Stimulated activated CD4-positive, alpha-beta T cell treated with anti-CD3 and anti-CD28 coated beads, Interleukin-15, amount 100 ng/mL, for 48 hours (primary cell): ENCODE measurements at places on chromosomes 11 and 22.

DNA sequence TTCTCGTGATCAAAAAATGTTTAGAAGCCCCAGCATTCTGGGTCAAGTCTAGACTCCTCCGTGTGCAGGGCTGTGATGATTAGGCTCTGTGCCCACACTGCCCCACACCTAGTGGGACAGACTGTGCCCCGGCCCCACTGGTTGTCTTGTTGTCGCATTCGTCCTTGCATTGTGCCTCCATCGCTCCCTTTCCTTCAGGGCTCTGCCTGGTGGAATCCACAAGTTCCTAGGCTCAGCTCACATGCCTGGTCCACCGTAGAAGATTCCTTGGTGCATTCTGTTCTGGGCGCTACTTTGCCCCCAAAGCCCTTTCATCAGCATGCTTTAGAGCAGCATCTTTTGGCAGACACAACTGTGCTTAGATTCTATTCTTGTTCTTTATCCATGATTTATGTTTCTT is 23.5 kb upstream of the THY1 start:
- no peak for DNase-seq

- no peak for DNase-seq
Observed at GRCh38 chr11:84590106-84590505, 1037.0 kb downstream of the DLG2 start.

DNA sequence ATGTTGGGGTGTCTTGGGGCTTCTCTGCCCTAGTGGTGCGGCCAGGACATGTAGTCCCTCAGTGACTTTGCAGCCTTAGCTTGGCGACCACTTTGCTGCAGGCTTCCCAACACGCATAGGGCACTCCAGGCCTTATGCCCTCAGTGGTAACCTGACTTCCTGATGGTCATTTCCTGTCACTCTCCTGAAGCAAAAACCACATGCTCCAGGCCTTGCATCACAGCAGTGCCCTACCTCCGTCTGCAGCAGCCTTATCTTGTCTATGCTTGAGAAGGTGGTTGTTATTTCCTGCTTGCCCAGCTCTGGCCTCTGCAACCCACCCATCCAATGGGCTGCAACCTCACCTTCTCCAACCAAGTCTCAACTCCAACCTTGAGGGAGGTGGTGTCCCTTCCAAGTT is 33.4 kb upstream of the PISD start:
- DNase-seq: no peak

DNA sequence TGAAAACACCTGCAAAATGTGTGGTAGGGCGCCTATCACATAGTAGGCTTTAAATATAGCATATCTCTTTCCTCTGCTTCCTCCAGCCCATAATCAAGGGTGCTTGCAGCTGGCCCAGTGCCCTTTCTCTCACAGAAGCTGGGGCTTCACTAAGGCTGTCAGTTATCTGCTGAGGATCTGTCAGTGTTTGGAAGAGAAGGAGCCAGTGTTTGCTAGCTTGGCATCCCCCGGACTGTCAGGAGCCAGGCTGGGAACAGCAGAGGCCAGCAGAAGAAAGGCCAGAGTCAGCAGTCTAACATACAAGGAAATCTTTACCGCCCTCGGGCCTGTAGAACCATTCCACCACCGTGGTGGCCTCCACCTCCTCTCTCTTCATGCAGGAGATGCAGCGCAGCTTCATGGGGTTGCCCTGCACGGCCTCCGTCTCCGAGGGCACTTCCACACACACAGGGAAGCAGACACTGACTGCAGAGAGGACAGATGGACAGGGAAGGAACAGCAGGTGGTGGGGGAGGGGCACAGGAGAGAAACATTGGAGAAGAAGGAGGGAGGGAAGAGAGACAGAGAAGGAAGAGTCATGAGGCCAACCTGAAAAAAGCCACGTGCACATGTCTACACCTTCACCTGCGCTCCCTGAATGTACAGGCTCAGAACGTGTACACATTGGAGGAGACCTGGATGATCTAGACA is 9.0 kb downstream of the SCN3B start:
- DNase-seq: no peak
